ENCODE measurements at places on chromosomes 16 and 17.

DNA sequence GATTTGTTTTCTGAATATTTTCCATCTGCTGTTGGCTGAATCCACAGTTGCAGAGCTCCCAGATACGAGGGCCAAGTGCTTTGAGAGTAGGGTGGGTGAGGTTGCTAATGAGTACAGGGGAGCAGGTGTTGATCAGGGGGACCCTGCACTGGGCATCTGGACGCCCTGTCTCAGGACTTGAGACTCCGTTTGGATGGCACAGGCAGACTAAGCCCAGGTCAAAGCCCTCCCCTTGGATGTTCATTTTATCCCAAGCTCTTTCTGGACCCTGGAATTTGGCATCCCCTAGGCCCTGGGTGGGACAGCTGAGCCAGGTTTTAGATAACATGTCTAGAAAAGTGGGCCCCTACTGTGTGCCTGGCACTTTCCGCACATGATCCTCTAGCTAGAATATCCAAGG, 12.1 kb downstream of the USP6 start:
- DNase-seq = no peak

GRCh38 chr17:57326764-57327163, 70.4 kb downstream of the MSI2 start:
- DNase-seq = no peak

DNA sequence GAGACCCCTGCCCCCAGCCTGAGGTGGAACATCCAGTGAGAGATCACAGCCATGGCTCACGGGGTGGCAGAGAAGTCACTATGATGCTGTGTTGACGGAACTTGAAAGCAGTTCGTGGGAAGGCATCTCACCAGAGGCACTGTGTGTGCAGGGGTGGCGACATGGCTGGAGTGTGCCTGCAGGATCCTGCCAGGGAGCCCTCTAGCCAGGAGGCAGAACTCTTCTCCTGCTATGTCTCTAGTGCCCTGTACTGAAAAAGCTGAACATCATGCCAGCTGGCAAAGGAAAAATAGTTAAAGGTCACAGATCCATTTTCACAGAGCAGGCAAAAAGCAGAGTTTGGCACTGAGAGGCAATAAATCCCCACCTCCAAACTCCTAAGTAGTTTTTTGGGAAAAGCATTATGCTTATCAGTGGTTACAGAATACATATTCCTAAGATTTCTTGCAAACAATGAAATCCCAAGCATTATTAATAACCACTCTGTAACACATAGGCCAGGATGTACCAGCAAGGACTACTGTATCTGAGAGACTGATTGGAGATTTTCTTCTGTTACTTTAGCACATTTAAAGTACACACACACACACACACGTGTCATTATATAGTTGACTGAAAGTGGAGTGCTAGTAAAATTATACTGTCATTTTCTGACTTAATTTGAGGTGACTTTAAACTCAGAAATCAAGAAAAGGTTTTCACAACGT, 36.8 kb downstream of the TNRC6C start:
- no peak for DNase-seq

GRCh38 chr17:45288825-45289224, 26.9 kb upstream of the SPATA32 start:
- no peak for DNase-seq

GRCh38 chr17:62109924-62110323, 44.8 kb upstream of the MED13 start:
- no peak for DNase-seq

GRCh38 chr17:6352801-6353560, 81.9 kb downstream of the AIPL1 start:
- DNase-seq = no peak

- DNase-seq = no peak
These were observed 2.2 kb upstream of the USP22 start for GRCh38 chr17:21044971-21045370.

DNA sequence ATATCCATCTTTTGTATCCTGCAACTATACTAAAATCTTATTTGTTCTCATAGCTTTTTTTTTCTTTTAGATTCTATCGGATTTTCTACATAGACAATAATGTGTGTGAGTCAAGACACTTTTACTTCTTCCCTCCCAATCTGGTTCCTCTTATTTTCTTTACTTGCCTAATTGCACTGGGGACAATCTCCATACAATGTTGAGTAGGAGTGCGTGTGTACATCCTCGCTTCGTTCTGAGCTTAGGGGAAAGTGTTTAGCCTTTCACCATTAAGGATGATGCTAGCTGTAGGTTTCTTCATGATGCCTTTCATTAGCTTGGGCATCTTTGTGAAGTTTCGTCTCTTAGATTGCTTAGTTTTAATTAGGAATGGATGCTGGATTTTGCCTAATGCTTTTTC, 2.9 kb downstream of the SPATA32 start:
- DNase-seq = peak; percentile 42

GRCh38 chr17:45888392-45888791, 6.0 kb upstream of the MAPT start:
- no peak for DNase-seq

DNA sequence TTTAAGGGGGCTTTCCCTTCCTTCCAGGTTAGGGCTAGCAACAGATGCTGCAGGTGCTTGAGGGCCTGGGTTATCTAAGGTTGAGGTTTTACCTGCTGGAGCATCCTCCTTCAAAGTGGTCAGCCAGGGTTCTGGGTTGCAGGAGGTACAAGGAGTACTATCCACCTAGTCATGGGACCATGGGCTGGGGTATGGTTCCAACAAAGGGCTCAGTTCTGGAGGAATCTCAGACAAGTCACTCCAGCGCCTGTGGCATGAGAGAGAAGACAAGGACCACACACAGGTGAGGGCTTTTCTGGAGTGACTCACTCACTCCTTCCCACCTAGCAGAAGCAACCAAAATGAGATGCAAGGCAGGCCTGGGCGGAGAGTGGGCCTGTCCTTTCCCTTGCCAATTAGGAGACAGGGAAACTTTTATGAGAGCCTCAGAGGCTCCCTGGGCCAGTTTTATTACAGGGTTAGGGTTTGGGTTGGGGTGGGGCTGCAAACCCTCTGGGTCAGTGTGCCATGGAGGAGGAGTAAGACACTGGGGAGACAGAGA, 2.2 kb downstream of the MYO19 start:
- DNase-seq = no peak

GRCh38 chr17:83103200-83103942, 24.0 kb downstream of the METRNL start:
- peak; percentile 96 for DNase-seq

DNA sequence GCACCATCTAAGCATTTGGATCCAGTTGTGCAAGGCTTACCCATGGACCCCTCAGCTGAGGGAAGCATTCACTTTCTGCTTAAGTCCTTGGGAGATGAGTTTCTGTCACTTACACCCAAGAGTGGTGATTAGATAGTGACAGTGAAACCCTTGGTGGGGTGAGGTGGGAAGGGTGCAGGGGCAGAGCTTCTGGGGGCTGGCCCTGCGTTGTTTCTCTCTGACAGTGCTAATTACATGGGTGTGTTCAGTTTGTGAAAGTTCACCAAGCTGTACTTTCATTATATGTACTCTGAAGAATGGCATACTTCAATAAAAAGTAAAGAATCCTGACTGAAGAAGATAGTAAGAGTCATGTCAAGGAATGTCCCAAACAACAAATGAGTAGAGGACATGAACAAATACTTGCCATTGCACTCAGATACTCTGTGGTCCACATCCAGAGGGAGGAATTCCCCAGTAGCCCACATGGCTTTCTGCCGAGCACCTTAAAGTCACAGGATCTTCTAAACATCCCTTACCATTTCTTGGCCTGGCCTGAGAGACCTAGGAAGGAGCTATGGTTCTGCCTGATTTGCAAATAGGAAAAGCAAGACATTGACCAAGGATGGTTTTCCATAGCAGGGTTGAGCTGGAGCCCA, 8.4 kb downstream of the CHST6 start:
- DNase-seq = no peak

- DNase-seq = no peak
These were observed 73.4 kb downstream of the ZNF778 start for GRCh38 chr16:89290887-89291286.

- no peak for DNase-seq
These were observed 28.5 kb downstream of the HSD17B2 start for GRCh38 chr16:82063456-82064082.

DNA sequence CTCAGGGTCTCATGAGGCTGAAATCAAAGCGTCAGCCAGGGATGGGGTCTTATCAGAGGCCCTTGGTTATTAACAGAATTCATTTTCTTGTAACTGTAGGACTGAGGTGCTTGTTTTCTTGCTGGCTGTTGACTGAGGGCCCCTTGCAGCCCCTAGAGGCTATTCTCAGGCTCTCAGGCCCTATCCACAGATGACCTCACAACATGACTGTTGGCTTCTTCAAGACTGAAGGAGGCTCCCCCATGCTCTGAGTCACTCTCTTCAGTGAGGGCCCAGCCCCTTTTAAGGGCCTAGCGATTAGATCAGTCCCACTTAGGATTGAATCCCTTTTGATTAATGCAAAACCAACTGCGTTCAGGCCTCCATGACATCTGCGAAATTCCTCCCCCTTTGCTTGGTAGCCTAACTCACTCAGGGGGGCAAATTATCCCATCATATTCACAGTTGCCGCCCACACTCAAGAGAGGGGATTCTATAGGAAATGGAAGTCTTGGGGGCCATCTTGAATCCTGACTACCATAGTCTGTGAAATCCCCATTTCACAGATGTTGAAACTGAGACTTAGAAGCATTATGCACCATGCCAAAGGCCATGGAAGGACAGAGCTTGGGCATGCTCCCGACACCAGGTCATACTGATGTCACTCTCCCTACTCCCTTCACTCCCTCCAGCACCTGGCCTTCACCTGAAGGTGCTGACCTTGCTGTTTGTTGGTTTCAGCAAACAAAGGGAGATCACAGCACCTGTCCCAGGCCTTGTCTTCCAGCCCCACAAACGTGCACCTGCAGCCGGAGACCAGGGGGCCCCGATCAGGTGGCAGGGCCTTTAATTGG, 592.3 kb downstream of the MAF start:
- DNase-seq = no peak

GRCh38 chr16:12455287-12455798, 348.3 kb downstream of the CPPED1 start:
- DNase-seq = peak; percentile 56

DNA sequence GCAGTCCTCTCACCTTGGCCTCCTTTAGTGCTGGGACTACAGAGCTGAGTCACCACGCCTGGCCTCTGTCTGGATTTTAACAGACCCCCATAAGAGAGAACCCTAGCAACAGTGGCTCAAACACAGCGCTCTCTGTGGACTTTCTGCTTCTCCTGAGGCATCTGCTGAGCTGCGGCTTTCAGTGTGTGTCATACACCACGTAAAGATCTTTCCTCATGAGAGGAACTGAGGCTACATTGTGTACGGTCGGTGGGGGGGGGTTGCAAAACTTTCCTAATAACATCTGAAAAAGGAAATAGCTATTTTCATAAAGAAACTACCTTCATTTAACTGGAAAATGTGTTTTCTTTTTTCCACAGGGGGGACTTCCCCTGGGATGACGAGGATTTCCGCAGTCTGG, 32.9 kb downstream of the DEF8 start:
- no peak for DNase-seq

- no peak for DNase-seq
These were observed 2.2 kb upstream of the MAP2K6 start for GRCh38 chr17:69412251-69412671.

DNA sequence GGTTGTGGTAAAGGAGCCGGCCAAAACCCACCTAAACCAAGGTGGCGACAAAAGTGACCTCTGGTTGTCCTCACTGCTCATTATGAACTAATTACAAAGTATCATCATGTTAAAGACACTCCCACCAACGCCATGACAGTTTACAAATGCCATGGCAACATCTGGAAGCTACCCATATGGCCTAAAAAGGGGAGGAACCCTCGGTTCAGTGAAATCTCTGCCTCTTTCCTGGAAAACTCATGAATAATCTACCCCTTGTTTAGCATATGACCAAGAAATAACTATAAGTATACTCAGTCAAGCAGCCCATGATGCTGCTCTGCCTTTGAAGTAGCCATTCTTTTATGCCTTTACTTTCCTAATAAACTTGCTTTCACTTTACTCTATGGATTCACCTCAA, 72.2 kb downstream of the CYLD start:
- no peak for DNase-seq

GRCh38 chr16:57271867-57272495, 12.5 kb downstream of the PLLP start:
- DNase-seq = no peak

- no peak for DNase-seq
These were observed 25.8 kb downstream of the LITAF start for GRCh38 chr16:11560701-11561453.

DNA sequence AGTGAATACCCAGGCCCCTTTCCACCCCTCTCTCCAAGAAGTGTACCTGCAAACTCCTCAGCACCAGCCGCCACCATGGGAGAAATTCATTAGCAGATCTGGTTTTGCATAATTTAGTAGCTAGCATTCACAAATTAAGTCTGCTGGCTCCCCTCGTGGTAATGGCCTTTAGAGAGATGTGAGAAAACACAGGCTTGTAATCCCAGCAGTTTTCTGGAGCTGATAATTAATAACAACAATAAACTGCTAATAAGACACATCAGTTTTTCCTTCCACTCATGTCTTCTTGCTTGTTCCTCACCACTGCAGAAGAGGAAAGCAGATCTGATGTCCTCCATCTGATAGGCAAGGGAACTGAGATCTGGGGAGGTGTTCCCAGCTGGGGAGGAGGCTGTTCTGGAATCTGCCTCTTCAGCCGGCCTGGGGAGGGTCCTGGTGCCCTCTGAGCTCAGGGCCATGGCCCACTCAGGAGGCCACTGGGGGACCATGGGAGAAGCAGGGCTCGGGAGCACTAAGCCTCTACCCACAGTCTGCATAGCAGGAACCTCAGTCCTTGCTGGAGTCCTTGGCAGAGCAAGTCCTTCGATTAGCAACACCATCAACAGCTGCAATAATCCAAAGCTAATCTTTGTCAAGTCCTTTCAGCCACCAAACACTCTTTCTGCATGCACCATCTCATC, 74.2 kb upstream of the DNAJA2 start:
- DNase-seq = no peak

GRCh38 chr16:67429053-67429798, 1.7 kb upstream of the HSD11B2 start:
- DNase-seq = no peak

DNA sequence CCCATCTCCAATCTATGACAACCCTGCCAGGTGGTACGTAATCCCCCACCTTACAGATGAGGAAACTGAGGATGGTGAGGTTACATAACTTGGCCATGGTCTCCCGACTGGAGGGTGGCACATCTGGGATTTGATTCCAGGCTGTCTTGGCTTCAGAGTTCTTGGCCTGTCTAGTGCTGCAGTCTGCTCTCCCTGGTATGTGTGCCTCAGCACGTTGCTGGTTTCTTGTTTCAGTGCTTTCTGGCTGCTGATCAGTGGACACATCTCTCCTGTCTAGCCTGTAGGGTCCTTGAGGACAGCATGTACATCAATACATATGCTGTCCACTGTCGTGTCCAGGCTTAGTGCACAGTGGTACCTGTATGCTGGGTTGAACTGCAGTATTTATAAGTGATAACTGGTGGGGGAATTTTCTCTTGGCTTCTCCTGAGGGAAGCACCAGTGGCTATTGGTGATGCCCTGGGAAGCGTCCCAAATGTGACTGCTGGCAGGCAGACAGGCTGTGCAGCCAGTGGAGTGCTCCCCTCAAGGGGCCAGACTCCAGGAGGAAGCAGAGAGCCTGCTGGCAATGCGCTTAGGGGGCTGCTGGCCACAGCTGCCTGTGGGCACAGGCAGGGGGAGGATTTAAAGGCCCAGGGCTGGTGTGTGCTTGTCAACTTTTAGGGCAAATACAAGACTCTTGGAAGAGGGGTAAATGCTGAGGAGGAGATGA, 14.4 kb downstream of the CTRL start:
- DNase-seq = no peak

Data from CD14-positive monocyte (primary cell).